ENCODE measurements at places on chromosomes 3 and 15.

DNA sequence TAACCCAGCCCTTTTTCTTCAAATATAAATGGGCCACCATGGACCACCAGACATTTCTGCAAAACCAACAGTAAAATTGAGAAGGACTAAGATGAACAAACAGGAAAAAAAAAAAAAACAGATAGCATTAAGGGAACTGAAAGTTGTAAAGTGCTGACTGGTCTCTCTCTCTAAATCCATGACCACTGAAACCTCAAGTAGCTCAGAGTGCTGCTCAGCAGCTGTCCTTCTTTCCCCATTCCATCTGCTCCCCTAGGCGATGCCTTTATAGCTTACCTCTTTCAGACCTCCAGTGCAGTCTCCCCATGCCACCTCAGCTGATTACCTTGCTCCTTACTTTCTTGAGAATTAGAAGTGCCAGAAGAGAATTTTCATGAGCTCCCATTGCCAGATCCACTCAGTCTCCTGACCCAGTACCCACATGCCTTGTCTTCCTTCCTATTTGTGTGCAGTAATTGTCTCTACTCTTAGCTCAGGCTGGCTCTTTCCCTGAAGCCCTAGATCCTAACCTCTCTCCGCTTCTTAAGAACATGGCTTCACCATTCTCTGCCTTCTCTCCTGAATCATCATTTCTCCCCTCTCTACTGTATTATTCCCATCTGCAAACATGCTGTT, 23.9 kb upstream of the XIRP1 start:
- DNase-seq, result no peak

- no peak for DNase-seq
Measured at GRCh38 chr15:69468241-69469121, 15.9 kb downstream of the RPLP1 start.

DNA sequence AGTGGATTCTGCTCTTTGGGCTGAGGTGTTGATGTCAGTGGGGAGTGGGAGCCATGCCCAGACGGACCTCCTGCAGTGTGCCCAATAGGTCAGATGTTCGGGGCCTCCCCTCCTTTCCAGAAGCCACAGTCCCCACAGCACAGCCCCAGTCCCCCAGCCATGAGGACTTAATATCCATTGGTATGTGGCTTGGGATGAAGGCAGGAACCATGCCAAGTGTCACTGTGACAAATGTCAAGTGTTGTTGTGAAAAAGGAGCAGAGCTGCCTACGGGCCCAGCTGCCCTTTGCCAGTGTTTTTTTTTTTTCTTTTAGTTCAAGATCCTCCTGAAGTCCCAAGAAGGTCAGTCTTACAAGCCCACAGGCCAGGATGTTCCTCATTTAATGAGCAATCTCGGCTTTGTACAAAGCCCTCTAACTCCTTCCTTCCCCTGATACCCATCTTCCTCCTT, 12.2 kb downstream of the SEMA3G start:
- no peak for DNase-seq

DNA sequence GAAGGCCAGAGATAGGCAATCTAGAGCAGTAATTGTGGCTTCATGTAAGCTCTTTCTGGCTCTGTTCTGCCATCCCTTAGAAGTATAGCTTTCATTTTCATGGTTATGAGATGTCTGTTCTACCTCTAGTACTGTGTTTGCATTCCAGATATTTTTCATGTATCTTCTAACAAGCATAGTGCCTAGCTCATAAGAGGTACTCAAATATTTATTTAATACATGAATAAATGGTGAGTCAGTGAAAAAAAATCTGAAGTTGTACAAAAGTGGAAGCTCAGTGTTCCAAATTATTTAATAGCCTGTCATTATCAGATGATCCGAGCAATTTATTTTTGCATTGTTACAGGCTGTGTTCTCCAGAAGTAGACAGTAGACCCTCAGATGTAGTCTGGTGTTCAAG, 64.3 kb downstream of the OXSM start:
- no peak for DNase-seq

- DNase-seq, result no peak
Measured at GRCh38 chr15:66004618-66005262, 135.4 kb downstream of the RAB11A start.

- DNase-seq, result no peak
Measured at GRCh38 chr15:62756995-62757360, 285.6 kb upstream of the TPM1 start.

GRCh38 chr15:38504680-38505467, 50.9 kb downstream of the FAM98B start:
- no peak for DNase-seq

- no peak for DNase-seq
Measured at GRCh38 chr3:17874636-17875035, 132.2 kb upstream of the TBC1D5 start.

DNA sequence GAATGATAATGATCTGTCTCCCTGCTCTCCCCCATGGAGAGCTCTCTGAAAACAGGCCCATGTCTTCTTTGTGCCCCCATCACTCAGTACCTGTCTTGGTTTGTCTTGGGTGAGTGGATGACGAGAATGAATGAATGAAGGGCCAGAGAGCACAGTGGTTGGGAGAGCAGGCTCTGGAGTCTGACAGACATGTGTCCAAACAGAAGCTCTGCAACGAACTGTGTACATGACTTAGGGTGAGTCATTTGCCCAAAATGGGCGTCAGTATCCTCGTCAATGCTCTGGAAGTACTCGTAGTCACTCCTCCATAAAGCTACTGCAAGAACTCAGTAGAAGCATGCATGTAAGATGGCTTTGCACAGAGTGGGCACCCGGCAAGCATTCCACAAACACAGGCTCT, 170.2 kb upstream of the TLE3 start:
- DNase-seq, result no peak

DNA sequence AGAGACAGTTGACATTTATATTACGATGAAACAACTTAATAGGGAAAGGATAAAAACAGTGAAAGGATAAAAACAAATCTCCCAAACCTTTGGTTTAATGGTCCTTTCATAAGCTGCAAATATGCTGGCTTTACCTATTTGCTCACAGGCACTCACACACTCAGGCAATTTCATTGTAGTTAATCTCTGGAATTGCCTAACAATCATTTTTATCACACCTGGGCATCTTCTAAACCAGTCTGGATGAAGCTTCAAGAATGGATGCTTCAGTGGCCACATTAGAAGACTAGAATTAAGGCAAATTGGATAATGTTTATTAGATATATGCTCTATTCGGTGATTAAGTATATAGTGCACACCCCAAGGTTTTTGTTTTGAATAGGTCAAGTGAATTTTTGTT, 13.5 kb downstream of the OSBPL10 start:
- DNase-seq, result no peak

DNA sequence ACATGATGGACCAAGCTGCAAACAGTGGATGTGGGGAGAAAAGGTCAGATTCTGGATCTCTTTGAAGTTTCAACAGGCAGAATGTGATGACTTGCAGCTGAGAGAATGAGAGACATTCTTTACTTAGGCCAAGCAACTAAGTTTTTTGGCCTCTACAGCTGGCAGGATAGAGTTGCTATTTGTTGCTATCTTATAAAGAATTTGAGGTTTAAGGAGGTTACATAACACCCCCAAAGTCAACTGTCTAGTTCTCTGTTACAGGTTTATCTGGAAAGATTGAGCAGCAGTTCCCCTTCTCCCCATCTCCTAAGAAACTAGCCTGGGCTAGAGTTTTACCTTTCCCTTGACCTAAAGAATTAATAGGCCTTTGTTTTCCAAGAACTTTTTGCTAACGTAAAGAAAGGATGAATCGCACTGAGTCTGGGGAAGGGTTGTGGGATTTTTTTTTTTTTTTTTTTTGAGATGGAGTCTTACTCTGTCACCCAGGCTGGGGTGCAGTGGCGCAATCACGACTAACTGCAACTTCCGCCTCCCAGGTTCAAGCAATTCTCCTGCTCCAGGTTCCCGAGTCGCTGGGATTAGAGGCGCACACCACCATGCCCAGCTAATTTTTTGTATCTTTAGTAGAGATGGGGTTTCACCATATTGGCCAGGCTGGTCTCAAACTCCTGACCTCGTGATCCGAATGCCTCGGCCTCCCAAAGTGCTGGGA, 26.6 kb upstream of the SLMAP start:
- DNase-seq, result no peak

DNA sequence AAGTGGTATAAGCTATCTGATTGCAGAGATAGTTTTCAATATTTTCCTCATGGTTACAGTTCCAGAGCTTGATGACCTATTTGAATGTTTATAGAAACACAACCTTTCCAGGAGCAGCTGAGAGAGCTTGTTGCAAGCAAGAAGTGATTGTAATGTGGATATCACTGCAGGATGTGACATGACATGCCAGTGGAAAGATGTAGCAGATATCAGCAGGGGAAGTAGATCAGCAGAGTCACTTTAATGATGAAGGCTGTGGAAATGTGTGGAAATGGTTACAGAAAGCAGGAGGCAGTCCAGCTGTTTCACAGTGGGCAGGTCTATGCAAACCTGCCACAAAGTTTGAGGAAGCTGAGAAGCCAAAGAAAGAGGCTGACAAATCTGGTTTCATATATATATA, 21.0 kb downstream of the TMEM158 start:
- no peak for DNase-seq

DNA sequence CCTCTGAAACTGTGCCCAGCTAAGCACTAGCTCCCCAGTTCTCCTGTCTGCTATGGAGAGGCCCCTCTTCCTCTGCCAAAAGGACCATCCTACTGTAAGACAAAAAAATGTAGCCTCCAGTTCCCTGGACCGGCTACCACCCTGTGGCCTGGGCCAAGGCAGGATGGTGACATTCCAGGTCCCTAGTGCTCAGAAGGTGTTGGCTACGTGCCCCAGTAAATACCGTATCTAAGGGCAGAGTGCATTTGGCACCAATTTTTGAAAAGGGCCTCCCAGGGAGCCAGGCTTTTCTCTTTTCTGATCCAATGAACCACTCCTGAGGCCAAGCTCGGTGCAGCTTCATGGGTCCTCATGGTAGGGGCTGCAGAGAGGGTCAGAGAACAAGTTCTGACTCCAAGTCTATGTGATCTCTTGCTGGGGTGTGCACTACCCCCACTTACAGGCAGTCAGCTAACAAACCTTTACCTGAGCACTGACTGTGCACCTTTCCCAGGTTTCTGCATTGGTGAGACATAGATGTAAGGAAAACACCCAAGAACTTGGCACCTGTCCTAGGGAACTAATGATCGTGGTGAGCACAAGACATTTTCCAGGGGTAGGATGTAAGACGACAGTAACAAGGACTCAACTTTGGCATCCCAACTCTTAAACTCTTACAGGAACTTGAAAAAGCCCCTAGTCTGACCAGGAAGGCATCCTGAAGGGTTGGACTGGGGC, 32.6 kb downstream of the TLE3 start:
- no peak for DNase-seq

DNA sequence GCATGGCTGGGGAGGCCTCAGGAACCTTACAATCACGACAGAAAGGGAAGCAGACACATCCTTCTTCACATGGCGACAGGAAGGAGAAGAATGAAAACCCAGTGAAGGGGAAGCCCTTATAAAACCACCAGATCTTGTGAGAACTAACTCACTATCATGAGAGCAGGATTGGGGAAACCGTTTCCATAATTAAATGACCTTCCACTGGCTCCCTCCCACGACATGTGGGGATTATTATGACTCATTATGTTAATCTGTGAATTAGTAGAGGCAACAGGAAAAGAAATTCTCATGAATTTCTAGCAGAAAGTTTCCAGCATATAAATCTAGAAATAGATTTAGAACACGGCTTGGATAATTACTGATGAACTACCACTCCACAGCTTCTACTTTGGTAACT, 937.3 kb downstream of the ROBO1 start:
- no peak for DNase-seq

GRCh38 chr15:42133886-42134502, 22.4 kb downstream of the PLA2G4F start:
- peak; percentile 86 for DNase-seq

DNA sequence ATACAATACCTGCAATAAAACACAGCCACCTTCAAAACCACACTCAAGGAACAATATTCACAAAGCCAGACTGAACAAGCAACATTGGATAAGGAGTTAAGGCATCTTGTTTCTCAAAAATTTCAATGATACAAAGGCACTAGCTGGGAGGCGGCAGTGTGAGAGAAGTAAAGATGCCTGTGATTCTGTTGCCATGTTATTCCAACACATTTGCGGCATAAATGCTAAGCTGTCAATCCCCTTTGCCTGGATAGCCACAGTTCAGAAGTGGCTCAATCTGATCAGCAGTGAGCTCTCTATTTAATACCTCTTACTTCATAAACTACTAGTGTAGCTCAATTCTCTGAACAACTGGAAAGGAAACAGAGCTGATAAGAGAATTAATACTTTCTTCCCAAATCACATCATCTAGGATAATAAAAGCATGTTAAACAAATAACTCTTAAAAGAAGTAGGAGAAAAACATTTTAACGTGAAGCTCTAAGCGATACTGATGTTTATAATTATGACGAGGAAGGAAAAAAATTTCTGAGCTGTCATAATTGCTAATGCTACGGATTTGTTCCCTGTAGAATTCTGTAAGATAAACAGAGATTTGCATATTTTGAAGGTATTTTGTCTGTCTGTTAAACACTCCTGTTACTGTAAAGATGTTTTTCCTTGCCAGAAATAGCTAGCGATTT, 358.4 kb downstream of the FOXP1 start:
- no peak for DNase-seq

- no peak for DNase-seq
Measured at GRCh38 chr3:173890091-173890490, 492.5 kb downstream of the NLGN1 start.

Measured in D341Med (cell line).